ENCODE measurements at places on chromosomes 4 and X.

GRCh38 chr4:73705721-73706120 lies 34.6 kb upstream of the CXCL8 start:
- no peak for DNase-seq

GRCh38 chrX:69362856-69363255 lies 141.3 kb upstream of the NALF2 start:
- DNase-seq = no peak

DNA sequence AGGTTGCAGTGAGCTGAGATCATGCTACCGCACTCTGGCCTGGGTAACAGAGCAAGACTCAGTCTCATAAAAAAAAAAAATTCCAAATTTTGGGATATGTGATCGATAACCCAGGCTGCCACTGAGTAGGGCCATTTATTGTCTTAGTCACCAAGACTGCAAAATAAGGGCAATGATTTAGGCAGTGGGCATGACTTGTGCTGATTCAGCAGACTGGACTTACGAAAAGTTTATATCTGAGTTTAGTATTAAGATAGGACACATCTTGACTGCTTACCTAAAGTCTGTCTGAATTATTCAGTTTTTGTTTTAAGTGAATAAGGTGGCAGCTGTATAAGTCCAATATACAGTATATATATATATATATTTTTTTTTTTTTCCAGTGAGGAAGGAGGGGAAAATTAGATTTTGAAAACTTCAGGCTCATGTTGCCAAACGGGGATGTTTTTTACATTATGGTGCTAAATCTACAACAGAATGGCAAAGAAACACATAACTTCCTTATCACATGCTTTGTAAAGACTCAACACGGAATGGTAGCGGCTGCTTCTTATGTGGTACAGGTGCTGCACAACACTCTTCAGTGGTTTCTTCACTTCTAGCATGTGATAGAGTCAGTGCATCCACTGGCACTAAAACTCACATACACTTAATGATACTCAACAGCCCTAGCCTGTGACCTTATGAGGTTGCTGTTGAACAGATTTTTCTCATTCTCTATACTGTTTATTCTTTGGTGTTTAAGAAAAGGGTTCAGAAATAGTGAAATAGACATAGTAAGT lies 6.5 kb downstream of the TEX13D start:
- no peak for DNase-seq

DNA sequence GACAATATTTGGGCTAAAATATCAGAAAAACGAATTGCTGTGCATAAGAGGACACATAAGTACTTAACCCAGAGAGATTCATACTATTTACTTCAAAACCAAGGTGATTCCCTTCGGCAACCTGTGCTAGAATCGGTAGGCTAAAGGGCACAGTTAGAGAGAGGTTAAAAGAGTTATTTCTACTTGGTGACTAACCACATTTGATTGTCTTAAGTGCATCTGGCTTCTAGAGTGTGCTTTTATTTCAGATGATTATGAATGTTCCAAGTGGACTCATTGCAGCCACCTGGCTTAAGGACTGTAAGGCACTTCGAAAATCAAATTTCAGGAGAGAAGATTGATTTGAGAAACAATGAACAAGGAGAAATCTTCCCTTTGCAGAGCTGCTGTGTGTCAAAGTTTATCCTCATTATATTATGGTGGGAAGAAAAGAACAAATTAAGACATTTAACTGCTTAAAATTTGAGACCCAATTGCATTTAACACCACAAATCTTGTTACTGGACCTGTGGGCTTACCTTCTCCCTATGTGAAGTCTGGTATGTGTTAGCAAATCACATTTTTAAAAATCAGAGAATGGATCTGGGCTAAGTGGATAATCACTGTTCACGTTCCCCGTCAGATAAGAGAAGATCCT lies 34.0 kb downstream of the PHOX2B start:
- no peak for DNase-seq

GRCh38 chr4:77843628-77844027 lies 19.0 kb upstream of the MRPL1 start:
- no peak for DNase-seq

- DNase-seq = no peak
Observed at GRCh38 chr4:177562859-177563258, 120.6 kb upstream of the AGA start.

DNA sequence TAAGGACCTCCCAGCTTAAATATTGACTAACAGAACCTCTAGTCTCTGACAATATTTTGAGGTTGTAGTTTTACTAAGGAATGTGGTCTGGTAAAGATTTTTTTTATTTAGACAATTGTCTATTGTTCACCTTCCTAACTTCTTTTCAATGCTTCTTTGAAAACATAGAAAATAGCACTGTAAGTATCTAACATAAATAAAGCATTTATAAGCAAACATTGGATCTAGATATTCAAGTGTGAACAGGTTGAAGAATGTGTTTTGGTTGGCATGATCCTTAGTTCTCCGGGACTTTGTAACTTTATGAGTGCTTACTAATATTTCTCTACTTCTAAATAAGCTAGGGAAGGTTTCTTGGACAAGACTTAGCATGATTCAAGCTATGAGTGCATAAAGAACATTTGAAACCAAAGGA lies 285.4 kb upstream of the ARSJ start:
- DNase-seq = no peak

- DNase-seq = no peak
Observed at GRCh38 chrX:9738151-9738550, 27.5 kb downstream of the GPR143 start.

- no peak for DNase-seq
Observed at GRCh38 chr4:44186096-44186849, 262.3 kb downstream of the KCTD8 start.

All from neural crest cell (in vitro differentiated cells).